Karpas-422 (cell line): ENCODE measurements at places on chromosomes 2 and 18. TPM values are rescaled to one million over a fixed set of nuclear protein-coding genes. Genes with fewer than 3 reads are reported as not detected.
A peak's percentile ranks its signal among the peaks of the same experiment; 100 is the strongest.

KCNJ13 gene
- total RNA-seq: 3.8 TPM in 1 of 2 replicates, not detected in the other

DNA sequence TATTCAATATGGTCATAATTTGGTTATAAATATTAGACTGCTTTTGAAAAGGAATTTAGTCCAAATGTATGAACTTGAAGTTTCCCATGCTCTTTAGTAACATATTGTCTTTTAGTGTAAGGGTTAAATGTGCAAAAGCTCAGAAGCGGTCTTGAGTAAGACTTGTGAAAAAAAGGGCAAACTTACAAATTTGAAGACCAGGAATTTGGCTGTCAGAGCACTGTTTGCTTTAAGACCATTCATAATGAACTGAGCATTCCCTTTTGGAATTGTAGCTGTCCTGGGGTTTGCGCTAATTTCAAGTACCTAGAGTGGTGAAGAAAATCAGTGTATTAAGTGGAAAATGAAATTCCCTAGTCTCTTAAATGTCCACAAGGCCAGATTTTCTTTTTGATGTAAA is 6.9 kb upstream of the ZEB2 start:
- no peaks in the 10 kb centered on the region; the same call in 1 of the 2 replicates for H3K27me3 ChIP-seq
- DNase-seq: no peak
- no peaks in the 10 kb centered on the region for H3K36me3 ChIP-seq
- peaks cover 24% of the 10 kb centered on the region for H3K4me1 ChIP-seq

DSEL gene
- not detected in 2 replicates for total RNA-seq

GRCh38 chr2:121826036-121826435 is 70.6 kb downstream of the TSN start:
- no peak overlapping the region for H3K27ac ChIP-seq
- no peaks in the 10 kb centered on the region for H3K36me3 ChIP-seq
- no peaks in the 10 kb centered on the region for H3K27me3 ChIP-seq
- H3K4me3 ChIP-seq: no peak overlapping the region
- DNase-seq: no peak

- H3K36me3 ChIP-seq: no peaks in the 10 kb centered on the region
- H3K4me1 ChIP-seq: no peaks in the 10 kb centered on the region
Observed at GRCh38 chr2:104406261-104406726, 447.6 kb upstream of the POU3F3 start.

SP9 gene
- not detected in 2 replicates for total RNA-seq

GRCh38 chr2:126827371-126827770 is 71.3 kb upstream of the TEX51 start:
- DNase-seq: no peak
- no peaks in the 10 kb centered on the region for H3K36me3 ChIP-seq
- H3K4me1 ChIP-seq: no peaks in the 10 kb centered on the region
- no peak overlapping the region for H3K4me3 ChIP-seq

GRCh38 chr18:48932822-48933510 is 17.8 kb downstream of the SMAD7 start:
- peaks cover 61% of the 10 kb centered on the region for H3K4me1 ChIP-seq
- H3K27me3 ChIP-seq: no peaks in the 10 kb centered on the region
- peak overlapping the region; percentile 34; the same call in 1 of the 2 replicates for H3K4me3 ChIP-seq
- H3K36me3 ChIP-seq: no peaks in the 10 kb centered on the region
- 0 out of 2 replicates have a peak overlapping the region, but pooled peaks have one; percentile 23 for H3K27ac ChIP-seq

- no peak for DNase-seq
- no peak overlapping the region for H3K4me3 ChIP-seq
- H3K36me3 ChIP-seq: no peaks in the 10 kb centered on the region
Observed at GRCh38 chr2:44142306-44142705, 26.4 kb upstream of the PPM1B start.

- peaks cover 4% of the 10 kb centered on the region; the same call in 1 of the 2 replicates for H3K4me1 ChIP-seq
- no peak overlapping the region for H3K27ac ChIP-seq
- H3K4me3 ChIP-seq: no peak overlapping the region
- DNase-seq: no peak
- no peaks in the 10 kb centered on the region for H3K27me3 ChIP-seq
Observed at GRCh38 chr2:239283288-239283945, 117.4 kb downstream of the HDAC4 start.

DNA sequence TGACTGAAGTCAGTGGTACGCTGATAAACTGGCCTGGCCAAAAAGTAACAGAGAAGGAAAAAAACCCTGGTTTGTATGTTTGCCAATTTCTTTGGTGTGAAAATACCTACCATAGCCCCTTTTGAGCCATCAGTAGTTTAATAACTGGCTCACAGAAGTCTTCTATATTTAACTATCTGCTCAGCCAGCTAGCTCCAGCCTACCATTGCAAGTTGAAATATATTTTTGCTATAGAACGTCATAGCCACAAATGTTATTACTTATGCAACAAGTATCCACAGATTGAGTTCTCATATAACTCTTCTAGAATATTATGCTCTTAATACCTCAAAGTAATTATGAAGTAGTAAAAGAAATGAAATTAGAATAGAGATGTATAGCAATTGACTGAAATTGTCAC is 25.2 kb downstream of the RPE start:
- H3K36me3 ChIP-seq: peaks cover 61% of the 10 kb centered on the region
- H3K4me1 ChIP-seq: no peaks in the 10 kb centered on the region
- H3K4me3 ChIP-seq: no peak overlapping the region
- H3K27ac ChIP-seq: no peak overlapping the region
- no peak for DNase-seq

TLX2 gene
- total RNA-seq: 0.25 and 2.5 TPM in 2 replicates

ZSWIM2 gene
- total RNA-seq: not detected in 2 replicates

GRCh38 chr18:25568986-25569385 is 217.0 kb upstream of the ZNF521 start:
- no peak overlapping the region for H3K27ac ChIP-seq
- DNase-seq: no peak
- H3K27me3 ChIP-seq: no peaks in the 10 kb centered on the region
- H3K36me3 ChIP-seq: no peaks in the 10 kb centered on the region
- H3K4me3 ChIP-seq: no peak overlapping the region

- no peak overlapping the region for H3K4me3 ChIP-seq
- no peaks in the 10 kb centered on the region; the same call in 1 of the 2 replicates for H3K27me3 ChIP-seq
- no peak for DNase-seq
- H3K4me1 ChIP-seq: 0 out of 2 replicates have a peak, but pooled peaks cover 2% of the 10 kb centered on the region
Observed at GRCh38 chr18:48940854-48941611, 9.7 kb downstream of the SMAD7 start.

DNA sequence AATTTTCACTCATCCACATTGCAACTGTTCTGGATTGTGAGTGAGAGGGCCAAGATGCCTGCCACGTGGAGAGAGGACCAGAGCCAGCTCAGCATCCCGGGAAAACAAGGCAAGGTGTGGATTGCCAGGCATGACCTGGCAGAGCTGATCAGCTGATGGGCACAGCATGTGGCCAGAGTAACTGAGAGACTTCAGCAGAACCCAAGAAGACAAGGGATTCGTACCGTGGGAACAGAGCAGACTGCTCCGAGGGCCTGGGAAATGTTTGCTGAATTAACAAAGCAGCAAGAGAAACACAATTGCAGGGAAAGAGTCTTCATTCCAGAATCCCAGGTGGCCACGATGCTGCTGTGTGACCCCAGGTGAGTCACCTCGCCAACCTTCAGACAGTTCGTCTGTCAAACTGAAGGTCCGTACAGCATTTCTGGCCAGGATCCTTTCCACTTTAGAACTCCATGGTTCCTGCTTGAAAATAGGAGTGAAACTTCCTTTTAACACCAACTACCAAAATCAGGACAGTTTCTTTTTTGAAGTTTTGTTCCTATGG is 26.3 kb upstream of the POMC start:
- H3K4me1 ChIP-seq: no peaks in the 10 kb centered on the region; the same call in 1 of the 2 replicates
- no peak for DNase-seq
- no peaks in the 10 kb centered on the region for H3K27me3 ChIP-seq
- no peak overlapping the region for H3K4me3 ChIP-seq

TACR1 gene
- not detected in 2 replicates for total RNA-seq

GRCh38 chr2:12987246-12987645 is 270.5 kb downstream of the TRIB2 start:
- no peak overlapping the region for H3K27ac ChIP-seq
- H3K4me3 ChIP-seq: no peak overlapping the region
- no peaks in the 10 kb centered on the region for H3K36me3 ChIP-seq
- H3K4me1 ChIP-seq: no peaks in the 10 kb centered on the region

GRCh38 chr2:120204945-120205670 is 18.1 kb downstream of the TMEM185B start:
- no peak overlapping the region for H3K4me3 ChIP-seq
- H3K36me3 ChIP-seq: no peaks in the 10 kb centered on the region
- DNase-seq: no peak
- H3K4me1 ChIP-seq: no peaks in the 10 kb centered on the region
- H3K27me3 ChIP-seq: no peaks in the 10 kb centered on the region

GRCh38 chr18:2617401-2617998 is 38.0 kb upstream of the SMCHD1 start:
- peaks cover 29% of the 10 kb centered on the region for H3K36me3 ChIP-seq
- no peak for DNase-seq
- no peak overlapping the region for H3K27ac ChIP-seq
- no peak overlapping the region for H3K4me3 ChIP-seq
